ENCODE measurements at places on chromosomes 3 and 15.

DNA sequence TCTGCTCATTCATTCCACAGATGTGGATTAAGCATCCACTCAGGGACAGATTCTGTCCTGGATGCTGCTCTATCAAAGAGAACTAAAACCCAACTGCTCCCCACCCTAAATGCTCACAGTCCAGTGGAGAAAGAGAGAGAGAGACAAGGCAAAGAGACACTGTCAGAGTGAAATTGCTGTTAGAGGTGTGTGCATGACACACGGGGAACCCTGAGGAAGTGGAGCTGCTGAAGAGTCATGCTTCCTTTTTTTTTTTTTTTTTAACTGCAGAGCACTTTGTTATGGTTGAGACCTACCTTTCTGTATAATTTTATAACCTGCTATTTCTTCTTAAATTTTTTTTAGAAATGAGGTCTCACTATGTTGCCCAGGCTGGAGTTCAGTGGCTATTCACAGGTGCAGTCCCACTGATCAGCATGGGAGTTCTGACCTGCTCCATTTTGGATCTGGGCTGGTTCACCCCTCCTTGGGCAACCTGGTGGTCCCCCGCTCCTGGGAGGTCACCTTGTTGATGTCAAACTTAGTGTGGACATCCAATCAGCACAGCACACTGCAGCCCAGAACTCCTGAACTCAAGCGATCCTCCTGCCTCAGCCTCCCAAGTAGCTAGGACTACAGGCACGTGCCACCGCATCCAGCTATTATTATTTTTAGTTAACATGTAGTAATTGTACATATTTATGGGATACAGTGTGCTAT is 18.2 kb upstream of the PSTPIP1 start:
- no peak for DNase-seq

- no peak for DNase-seq
Measured at GRCh38 chr3:155420881-155421486, 127.5 kb upstream of the STRIT1 start.

GRCh38 chr3:140276703-140277102 is 341.7 kb downstream of the CLSTN2 start:
- no peak for DNase-seq

- no peak for DNase-seq
Measured at GRCh38 chr3:64440498-64440897, 215.2 kb upstream of the PRICKLE2 start.

GRCh38 chr15:80434926-80435720 is 30.9 kb downstream of the ARNT2 start:
- no peak for DNase-seq

DNA sequence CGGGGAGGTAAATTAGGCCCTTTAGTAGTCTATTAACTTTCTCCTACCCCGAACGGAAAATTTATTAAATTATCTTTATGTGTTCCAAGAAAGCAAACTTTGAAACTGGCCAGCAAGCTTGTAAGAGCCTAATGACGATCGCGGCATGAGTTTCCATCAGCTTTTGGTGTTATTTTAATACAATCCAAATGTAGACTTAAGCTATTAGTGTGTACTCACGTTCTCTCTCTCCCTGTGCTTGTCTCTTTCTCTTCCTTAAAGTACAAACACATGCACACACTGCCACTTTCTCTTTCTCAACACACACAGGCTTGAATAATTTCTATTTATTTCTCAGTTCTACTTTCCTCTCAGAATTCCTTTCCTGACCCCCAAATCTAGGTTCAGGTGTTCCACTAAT is 108.8 kb upstream of the MME start:
- no peak for DNase-seq

Measured in posterior cingulate gyrus (tissue), 11 donors.